ENCODE measurements at places on chromosomes 1 and 21.

DNA sequence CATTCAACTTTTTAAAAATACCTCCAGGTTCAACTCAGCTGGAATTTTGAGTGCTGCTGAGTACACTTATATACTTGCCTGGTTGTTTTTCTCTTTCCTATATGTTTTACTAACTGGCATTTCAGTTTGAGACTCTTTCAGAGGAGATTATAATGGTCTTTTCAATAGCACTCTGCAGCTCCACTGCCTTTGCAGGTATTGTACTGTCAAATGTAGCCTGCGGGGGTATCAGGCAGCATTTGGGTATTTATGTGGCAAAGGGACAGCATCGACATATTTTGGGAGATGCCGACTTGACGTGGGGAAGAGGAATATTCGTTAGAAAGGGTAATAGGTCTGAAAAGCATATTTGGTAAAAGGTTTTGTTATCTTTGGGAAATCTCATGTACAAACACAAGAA, 11.1 kb upstream of the TGFBR3 start:
- DNase-seq = no peak

DNA sequence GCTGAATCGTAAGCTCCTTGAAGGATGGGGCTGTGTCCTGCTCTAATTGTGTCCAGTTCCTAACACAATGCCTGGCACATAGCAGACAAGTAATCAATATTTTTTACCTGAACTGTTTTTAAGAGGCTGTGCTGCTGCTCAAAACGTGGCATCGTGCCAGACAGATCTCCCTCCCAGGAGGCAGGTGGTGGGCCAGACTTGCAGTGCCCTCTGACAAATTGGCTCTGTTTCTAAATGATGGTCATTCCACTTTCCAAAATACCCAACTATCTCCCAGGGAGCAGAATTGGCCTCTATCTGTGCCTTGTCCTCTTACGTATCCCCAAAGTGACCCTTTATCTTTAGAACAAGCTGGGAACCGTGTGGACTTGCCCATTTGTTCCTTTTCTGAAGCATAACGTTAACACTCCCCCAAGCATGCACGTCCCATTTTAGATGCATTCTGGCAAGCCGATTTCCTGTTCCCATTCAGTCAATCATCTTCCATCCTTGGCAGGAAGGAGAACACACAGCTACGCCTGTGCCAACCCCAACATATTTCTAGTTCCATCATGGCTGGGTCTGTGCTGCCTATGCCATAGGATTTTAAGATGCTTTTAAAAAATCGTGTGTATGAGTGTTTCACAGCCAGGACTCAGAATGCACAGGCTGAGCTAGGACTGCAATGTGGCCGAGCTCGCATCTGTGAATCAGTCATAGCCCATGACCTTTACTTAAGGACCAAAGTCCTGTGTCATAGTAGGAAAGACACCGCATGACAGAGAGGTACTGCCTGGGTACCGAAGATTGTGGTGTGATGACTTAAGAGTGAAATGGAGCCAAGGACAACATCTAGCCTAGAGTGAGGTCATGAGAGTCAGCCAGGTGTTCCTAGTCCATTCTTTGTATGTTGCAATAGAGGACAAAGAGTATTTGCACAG, 408.6 kb downstream of the PRDM2 start:
- DNase-seq = no peak

- peak; percentile 41 for DNase-seq
Observed at GRCh38 chr1:183685112-183685713, 32.1 kb upstream of the APOBEC4 start.

GRCh38 chr1:119184972-119185371, 44.5 kb upstream of the WARS2 start:
- DNase-seq = no peak

DNA sequence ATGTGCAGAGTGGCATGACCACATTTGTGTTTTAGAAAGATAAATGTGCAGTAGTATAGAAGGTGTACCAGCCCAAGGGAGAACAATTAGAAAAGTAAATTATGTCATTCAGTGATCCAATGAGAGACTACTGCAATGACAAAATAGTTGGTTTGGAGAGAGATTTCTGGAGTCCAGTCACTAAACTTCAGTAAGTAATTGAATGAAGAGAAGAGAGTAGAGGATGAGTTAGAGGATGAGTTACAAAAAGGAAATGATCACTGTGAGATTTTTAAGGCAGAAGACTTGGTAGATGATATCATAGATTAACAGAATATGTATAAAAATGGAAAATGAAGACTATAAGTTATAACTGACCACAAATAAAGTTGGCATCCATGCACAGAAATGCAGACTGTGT, 8.4 kb downstream of the CR2 start:
- DNase-seq = no peak
